ENCODE measurements at places on chromosomes 12 and 14. TPM values are rescaled to one million over a fixed set of nuclear protein-coding genes. Genes with fewer than 3 reads are reported as not detected.

The IFNG-AS1 gene
- not detected for polyA plus RNA-seq

The DHH gene
- 40.0 TPM for polyA plus RNA-seq

The KCNK10 gene
- 0.55 TPM for polyA plus RNA-seq

The HCAR1 gene
- polyA plus RNA-seq: 1.0 TPM

The DEPDC4 gene
- 6.7 TPM for polyA plus RNA-seq

The GALNT16 gene
- 11.1 TPM for polyA plus RNA-seq

The KRT2 gene
- not detected for polyA plus RNA-seq

The GALNT6 gene
- 2.8 TPM for polyA plus RNA-seq

The LRTM2 gene
- 0.96 TPM for polyA plus RNA-seq

The FGF23 gene
- 0.12 TPM for polyA plus RNA-seq

The SPTB gene
- polyA plus RNA-seq: 3.3 TPM

The EIF2S1 gene
- polyA plus RNA-seq: 158 TPM

The KRT3 gene
- polyA plus RNA-seq: not detected

The PSMC1 gene
- 300 TPM for polyA plus RNA-seq

The TAS2R9 gene
- not detected for polyA plus RNA-seq

The KITLG gene
- polyA plus RNA-seq: 12.2 TPM

The INSM2 gene
- 0.55 TPM for polyA plus RNA-seq

The AKAP5 gene
- 0.29 TPM for polyA plus RNA-seq

The BAG5 gene
- polyA plus RNA-seq: 202 TPM

The CAPS2 gene
- polyA plus RNA-seq: 8.1 TPM

The DTX1 gene
- polyA plus RNA-seq: 15.0 TPM

The CACNA2D4 gene
- polyA plus RNA-seq: 10.8 TPM

The PTPRO gene
- 1.9 TPM for polyA plus RNA-seq

The TSHR gene
- 0.88 TPM for polyA plus RNA-seq

The MIPOL1 gene
- polyA plus RNA-seq: 9.0 TPM

The ANKRD33 gene
- 0.25 TPM for polyA plus RNA-seq

The SLC5A8 gene
- 0.40 TPM for polyA plus RNA-seq

The STAC3 gene
- 23.4 TPM for polyA plus RNA-seq

The SDS gene
- 0.34 TPM for polyA plus RNA-seq

The MYO1H gene
- 2.9 TPM for polyA plus RNA-seq

The CLMN gene
- polyA plus RNA-seq: 134 TPM

The PLEKHD1 gene
- 1.9 TPM for polyA plus RNA-seq

The CLEC2A gene
- not detected for polyA plus RNA-seq

The TGM1 gene
- polyA plus RNA-seq: 5.4 TPM

The MAP3K9 gene
- polyA plus RNA-seq: 18.0 TPM

The FKBP3 gene
- polyA plus RNA-seq: 73.5 TPM

The DHRS2 gene
- polyA plus RNA-seq: 4.1 TPM

The KRT82 gene
- not detected for polyA plus RNA-seq

The GPRC5A gene
- polyA plus RNA-seq: 2.8 TPM

The TSPAN8 gene
- polyA plus RNA-seq: 6.2 TPM
